ENCODE measurements at places on chromosomes 3 and 15.

DNA sequence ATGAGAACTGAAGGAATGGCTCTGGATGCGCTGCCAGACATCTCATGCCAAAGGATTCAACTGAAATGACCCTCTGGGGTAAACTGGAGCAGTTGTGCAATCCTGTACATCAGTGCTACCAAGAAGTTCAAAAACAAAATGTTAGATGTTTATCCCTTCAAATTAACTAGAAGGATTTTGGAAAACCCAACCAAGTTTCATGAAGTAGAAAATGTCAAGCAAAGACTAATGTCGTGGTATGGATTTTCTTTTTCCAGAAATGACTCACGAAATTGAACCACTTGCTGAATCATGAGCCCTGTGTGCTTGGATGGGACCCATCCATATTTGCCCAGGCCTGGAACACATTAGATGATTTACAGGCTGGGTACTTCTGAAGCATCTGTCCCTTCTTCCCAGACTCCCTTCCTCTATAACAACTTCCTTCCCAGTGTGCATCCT, 101.6 kb downstream of the LRTM1 start:
- DNase-seq: no peak

DNA sequence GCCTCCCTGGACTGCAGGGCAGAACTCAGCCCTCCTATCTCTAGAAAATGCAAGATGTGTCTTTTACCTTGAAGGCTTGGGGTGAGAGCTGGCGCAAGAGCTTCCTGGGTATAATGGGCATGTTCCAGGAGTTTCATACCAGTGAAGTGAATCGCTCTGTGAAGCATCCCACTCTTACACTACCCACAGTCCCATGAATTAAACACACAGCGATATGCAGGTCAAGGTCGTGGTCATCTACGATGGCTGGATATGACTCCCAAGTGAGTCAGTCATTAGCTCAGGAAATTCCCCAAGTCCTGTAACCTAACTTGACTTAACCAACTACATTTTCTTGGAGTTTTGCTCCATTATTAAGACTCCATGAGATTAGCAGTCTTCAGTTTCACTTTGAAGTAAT, 439.7 kb downstream of the NTRK3 start:
- DNase-seq: no peak

DNA sequence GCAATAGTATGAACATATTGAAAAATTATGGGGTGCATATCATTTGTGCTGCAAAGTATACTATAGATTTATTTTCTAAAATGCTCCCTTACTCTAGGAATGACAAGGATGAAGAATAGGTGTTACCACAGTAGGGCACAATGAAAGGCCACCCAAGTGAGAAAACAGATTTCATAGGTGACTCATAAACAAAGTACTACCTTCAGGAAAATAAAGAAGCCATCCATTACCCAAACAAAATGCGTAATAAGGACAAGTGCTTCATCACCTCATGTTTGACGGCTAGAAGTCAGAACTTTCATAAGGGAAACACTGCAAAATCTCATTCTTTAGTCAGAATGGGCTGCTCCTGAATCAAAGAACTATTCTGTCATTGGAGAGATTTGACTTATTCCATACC, 116.6 kb downstream of the MFSD1 start:
- DNase-seq: no peak

- no peak for DNase-seq
These were observed 3.1 kb upstream of the CFAP20DC start for GRCh38 chr3:59052803-59053411.

DNA sequence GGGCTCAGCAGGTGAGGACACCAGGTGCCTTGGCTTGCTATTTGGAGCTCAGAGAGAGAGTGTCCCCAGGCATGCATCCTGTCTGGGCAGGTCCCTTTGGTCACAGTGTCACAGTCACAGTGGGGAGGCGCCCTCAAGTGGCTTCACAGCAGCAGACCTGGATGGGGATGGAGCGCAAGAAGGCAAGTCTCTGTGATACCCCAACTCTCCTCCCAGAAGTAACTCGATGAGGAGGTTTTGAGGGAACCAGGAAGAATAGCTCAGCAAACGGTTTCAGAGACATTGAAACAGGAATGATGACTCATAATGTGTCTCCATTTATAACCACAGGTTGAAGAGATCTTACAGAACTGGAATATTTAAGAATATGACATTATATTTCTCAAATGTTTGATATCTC, 66.5 kb upstream of the SH3GL3 start:
- DNase-seq: no peak

DNA sequence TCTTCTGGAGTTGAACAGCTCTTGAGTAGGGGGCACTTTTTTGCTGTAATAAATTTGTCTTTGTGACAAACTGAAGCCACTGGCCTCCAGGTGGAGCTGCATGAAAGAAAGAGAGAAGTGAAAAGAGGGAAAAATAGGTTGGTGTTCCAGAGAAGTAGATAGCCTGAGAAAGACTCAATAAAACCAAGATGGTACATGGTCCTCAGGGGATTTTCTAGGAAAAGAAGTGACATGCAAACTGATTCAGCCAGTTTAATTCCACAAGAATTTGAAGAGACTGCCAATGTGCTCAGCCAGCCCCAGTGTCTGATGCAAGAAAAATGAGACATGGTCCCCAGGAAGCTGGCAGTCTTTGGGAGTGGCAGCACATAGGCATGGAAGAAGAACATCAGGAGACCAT, 152.7 kb downstream of the CD47 start:
- peak; percentile 7 for DNase-seq

- no peak for DNase-seq
These were observed 19.6 kb downstream of the ATG7 start for GRCh38 chr3:11291808-11292207.

DNA sequence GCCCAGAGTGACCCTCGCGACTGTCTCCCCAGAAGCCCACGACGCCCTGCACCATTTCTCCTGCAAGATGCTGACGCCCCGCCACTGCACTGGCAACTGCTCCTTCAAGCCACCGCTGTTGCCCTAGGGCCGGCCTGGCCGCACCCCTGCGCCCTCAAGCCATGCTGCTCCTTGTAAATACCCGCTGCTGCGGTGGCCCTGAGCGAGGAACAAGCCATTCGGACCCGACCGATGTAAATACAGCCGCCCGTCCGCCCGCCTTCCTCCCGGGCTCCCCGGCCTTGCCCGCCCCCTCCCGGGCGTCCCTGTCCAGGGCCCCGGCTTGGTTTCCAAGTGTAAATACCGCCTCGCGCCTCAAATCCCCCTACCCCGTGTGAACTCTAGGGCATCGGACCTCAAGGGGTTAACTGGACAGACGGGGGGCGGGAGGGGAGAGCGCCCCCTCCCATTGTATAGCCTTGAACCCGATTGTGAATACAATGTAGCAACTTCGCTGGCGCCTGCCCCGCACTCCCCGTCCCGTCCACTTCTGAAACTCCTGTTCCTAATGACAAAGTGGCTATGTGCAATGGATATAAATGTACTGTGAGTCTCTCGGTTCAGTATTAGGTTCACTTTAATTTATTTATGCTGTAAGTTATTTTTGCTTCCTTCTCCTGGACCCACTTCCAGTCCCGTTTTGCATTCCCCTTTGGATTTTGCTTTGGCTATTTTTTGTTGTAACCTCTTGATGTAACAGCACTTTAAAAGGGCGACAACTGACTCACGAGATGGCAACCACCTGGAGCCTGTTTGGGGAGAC, 5.9 kb downstream of the RNU6-1 start:
- no peak for DNase-seq

GRCh38 chr15:67406257-67406861, 114.6 kb upstream of the C15orf61 start:
- DNase-seq: no peak

GRCh38 chr3:127483902-127484591, 106.5 kb downstream of the TPRA1 start:
- no peak for DNase-seq

DNA sequence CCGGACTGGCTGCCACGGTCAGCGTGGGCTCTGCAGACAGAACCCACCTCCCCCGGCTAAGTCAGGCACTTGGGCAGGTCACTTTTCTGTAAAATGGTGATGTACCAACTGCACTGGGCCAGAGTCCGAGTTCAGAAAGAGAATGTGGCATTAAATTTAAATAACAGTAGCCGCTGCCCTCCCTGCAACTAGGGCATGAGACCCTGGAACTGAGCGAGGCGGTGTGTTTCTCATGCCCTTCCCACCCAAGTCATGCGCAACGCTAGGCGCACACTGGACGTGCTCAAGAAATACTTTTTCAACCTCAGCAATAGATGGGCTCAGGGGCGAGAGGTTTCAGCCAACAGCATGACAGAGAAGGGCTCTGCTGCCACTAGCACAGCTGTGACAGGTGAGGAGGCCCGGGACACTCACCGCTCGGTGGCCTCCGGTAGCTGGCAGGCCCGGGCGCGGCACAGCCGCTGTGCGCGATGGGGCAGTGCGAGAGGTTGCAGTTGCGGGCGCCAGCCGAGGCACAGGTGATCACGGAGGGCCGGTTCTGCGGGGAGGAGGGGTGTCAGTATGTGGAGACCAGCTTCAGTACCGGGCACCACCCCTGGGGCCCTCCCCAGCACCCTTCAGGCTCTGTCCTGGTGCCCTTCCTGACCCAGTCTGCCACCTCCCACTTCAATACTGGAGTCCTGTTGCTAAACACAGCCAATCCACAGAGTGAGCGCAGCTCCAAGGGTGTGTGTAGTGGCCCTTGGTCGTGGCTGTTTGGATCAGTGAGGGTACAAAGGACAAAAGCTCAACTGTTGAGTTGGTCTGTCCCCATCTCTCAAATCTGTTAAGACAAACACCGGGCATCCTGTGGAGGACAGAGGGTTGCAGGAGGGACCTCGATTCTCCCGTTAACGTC, 84.5 kb downstream of the VGLL4 start:
- no peak for DNase-seq

- DNase-seq: no peak
These were observed 94.1 kb upstream of the ATP2B2 start for GRCh38 chr3:10599444-10599843.

GRCh38 chr3:16462679-16463078, 50.8 kb downstream of the RFTN1 start:
- no peak for DNase-seq

DNA sequence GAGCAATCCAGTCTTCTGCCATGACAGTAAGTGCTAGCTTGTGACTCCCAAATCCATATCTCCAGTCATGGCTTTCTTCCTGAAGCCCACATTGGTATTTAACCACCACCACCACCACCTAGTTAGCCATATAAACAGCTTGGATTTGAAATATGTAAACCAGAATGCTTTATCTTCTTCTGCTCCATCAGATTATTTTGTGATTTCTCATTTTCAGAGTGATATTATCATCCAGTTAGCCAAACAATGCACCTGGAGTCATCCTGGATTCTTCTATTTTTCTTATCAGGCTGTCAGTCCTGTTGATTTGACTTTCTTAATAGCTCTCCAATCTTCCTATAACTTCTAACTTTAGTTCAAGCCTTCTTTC, 124.3 kb upstream of the PTX3 start:
- no peak for DNase-seq

DNA sequence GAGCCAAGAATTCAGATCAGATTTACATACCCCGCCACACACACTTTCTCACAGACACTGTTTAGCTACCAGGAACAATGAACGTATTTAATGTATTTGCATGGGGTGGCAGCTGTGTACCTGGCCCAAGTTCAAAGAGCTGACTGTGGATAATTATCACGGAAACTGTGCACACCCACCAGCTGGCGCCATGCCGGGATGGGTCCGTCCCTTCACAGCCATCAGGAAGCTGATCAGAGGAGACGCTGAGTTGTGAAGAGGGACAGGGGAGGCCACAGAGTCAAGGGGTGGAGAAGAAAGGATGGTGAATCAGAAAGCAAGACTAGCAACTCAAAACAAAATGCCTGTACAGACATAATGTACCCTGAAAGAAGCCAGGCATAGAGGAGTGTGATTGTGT, 13.1 kb upstream of the PLA2G4D start:
- DNase-seq: no peak

GRCh38 chr15:101022876-101023275, 103.7 kb downstream of the LRRK1 start:
- DNase-seq: no peak

DNA sequence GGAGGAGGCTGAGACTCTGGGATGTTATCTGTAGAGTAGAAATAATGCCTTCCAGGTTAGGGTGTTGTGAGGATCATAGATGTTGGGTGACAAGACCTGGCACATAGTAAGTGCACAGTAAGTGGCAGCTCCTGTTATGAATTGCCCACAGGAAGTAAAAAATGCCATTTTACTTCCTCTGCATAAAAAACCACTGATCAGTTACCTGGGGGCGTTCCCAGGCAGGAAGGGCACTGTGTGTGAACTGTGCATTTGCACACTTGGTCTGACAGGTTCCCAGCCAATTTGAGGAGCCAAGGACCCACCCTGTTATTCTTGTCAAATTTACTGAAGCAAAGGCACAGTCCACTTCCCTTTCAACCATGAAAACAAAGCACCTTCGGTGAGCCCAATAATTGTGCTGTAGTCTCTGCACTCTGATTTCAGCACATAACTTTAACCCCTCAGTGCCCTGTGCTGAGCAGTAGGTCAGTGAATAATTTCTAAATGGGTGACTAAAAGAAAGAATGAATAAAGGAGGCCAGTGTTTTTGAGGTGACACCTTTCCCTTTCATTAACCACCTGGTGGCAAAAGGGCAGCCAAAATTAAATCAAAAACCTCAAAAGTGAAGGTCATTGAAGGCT, 85.8 kb upstream of the ARHGEF3 start:
- DNase-seq: no peak

DNA sequence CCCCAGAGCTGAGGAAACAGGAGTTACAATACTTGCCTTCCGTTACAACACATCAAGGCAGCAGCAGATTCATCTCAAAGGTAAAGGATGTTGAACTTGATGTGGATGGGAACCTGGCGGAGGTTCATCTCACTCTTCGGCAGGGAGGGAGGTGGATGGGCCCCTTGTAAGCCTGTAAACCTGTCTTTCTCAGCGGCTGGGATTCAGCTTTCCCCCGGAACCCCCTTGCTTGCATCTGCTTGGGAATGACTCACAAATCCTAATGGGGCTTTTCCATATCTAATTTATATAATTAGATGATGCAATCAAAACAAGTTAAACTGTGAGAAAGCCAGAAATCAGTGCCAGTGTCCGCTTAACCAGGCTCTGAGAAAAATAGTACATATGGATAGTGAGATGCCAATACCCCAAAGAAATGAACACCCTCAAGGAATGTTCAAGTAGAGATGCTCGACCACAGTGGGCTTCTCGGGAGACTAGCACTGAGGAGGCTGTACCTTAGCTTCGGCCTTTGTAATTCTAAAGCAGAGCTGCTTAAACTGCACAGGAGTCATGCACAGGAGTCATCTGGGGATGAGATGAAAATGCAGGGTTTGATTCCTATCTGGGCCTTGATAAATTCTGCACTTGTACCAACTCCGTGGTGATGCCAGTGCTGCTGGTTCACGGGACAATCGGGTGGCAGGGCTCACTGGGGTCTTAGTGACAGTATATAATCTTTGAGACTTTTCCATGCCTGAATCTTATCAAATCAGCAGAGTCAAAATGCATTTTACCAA, 2.2 kb upstream of the FAM240A start:
- no peak for DNase-seq

DNA sequence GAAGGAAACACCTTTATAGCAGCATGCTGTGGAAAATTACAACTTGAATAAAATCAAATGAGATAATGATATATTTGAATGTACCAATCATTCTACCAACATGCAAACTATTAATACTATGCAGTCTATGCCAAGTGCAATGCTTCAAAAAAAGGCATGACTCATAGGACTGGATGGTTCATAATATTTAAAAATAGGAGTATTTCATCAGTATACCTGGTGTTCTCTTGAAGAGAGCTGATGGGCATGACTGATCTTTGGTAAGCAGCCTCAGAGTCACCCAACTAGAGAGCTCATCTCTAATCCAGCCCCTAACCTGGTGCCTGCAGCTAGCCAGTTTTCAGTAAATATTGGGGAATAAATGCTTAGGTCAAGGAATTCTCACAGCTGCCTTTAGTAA, 434.7 kb upstream of the ARRDC4 start:
- DNase-seq: no peak
